T-helper 22 cell (primary cell): ENCODE measurements at places on chromosomes 2 and 18.

- DNase-seq: peak; percentile 45
Observed at GRCh38 chr2:64988420-64989125, 626 bp upstream of the SLC1A4 start.

DNA sequence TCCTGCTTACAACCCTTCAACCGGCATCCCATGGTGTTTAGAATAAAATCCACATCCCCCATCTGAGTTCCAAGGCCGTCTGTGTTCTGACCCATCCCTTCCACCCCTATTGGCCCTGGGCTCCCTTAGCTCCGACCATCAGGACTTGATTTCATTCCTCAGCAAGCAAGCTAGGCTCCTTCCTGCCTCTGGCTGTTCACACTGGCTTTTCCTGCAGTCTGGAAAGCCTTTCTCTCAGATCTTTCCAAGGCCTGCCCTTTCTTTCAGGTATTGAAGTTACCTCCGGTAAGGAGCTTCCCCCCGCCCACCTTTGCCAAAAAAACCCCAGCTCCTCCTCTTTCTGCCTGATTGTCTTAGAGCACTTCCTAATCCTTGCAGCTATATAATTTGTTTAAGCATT, 86.8 kb downstream of the CLIP4 start:
- no peak for DNase-seq

DNA sequence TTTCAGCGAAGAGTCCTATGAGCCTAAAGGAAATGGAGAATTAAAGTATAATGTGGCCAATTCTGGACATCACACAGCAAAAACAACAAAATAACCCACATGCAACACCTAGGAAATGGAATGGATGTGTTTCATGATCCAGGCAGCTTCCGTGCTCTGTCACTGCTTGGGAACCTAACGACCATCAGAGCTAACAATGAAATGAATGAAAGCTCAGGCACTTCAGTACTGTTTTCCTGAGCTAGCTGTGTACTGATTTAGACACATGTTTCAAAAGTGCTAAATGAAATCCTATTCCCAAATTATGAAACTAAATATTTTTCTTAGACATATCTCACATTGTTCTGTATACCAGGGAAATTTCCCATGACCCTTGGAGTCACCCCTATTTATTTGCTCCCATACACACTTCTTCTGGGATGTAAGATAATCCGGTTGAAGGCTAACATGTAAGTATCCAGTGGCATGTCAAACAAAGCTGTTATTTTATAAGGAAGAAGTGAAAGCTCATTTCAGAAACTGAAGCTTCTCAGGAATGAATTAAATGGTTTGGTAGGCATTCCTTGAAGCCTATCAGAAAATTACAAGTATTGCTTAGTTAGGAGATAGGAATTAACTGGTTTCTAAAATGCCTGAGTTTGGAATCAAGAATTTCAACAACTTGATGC, 108.5 kb upstream of the RND3 start:
- no peak for DNase-seq

- no peak for DNase-seq
Observed at GRCh38 chr18:38796762-38797161, 1231.2 kb upstream of the CELF4 start.

- DNase-seq: no peak
Observed at GRCh38 chr2:179571252-179571651, 290.2 kb downstream of the ZNF385B start.
